ENCODE measurements at places on chromosomes 16 and 17.

DNA sequence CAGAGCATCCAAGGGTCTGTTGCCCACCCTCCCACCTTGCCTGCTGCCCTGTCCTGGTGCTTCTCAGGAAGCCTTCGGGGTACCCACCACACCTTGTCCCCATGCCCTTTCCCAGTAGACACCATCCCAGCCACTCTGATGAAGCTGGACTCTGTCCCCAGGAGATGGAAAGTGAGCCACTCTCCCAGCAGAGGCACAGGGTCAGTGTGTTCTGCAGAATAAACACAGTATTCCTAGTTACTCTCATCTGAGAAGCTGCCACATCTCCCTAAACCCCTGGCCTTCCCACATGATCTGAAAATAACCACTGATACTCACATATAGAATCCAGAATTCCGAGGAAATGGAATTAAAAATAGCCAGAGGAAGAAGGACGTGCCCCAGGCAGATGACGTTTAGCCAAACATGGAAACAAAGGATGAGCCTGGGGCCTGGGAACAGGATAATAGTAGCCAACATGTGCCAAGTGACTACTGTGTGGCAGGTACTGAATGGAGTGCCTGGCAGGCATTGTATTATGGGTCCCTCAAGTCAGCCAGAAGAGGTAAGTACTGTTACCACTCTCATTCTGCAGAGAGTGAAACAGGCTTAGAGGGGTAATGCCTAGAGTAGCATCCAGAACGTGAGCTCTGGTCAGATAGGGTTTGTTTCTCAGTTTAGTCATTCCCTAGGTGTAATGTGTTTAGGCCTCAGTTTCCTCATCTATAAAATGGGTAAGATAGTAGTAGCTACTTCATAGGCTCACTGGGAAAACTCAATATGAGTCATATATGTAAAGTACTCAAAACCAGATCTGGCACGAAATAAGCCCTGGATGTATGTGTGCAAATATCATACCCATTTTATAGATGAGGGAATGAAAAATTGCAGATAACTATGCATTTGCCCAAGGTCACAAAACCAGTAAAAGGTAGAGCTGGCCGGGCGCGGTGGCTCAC, 20.8 kb upstream of the PEMT start:
- peak overlapping the region; percentile 35 for H3K27ac ChIP-seq
- no peak overlapping the region for H3K4me3 ChIP-seq
- no peak for DNase-seq
- no peaks in the 10 kb centered on the region for H3K27me3 ChIP-seq

DNA sequence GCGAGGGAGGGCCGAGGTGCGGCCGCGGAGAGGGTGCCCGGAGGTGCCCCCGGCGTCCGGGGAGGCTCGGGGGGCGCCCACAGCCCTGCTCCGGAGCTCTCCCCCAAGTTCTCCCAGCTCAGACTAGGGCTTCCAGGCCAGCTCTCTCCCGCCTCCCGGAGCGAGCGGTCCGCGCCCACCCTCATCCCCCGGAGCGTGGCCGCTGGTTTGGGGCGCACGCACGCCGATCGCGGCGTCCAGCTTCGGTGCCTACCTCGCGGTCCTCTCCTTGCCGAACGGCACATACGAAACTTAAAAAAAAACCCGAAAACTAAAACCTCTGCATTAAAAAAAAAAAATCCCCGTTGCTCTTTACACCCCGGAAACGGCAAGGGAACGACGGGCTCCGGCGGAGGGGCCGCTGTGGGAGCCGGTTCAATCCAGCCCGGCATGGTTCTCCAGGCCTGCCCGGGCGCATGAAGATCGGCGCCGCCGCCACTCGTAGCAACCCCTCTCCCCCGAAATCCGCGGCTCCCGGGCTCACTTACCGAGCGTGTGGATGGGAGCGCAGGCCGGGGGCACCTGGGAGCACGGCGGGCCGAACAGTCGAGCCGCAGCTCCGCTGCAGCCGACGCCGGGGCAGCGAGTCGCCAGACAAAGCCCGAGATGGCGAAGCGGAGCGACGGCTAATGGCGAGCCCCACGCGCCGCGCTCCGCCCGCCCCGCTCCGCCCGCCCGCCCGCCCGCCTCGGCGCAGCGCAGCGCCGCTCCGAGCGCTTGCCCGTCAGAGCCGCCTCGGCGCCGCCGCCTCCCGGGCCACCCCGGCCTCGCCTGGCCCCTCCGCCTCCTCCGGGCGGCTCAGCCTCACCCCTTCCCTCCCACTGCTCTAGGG, 973 bp upstream of the UBTF start:
- peak overlapping the region; percentile 99 for H3K27ac ChIP-seq
- H3K4me3 ChIP-seq, result peak overlapping the region; percentile 75
- no peaks in the 10 kb centered on the region for H3K27me3 ChIP-seq
- peaks cover 37% of the 10 kb centered on the region for H3K4me1 ChIP-seq
- DNase-seq, result no peak

DNA sequence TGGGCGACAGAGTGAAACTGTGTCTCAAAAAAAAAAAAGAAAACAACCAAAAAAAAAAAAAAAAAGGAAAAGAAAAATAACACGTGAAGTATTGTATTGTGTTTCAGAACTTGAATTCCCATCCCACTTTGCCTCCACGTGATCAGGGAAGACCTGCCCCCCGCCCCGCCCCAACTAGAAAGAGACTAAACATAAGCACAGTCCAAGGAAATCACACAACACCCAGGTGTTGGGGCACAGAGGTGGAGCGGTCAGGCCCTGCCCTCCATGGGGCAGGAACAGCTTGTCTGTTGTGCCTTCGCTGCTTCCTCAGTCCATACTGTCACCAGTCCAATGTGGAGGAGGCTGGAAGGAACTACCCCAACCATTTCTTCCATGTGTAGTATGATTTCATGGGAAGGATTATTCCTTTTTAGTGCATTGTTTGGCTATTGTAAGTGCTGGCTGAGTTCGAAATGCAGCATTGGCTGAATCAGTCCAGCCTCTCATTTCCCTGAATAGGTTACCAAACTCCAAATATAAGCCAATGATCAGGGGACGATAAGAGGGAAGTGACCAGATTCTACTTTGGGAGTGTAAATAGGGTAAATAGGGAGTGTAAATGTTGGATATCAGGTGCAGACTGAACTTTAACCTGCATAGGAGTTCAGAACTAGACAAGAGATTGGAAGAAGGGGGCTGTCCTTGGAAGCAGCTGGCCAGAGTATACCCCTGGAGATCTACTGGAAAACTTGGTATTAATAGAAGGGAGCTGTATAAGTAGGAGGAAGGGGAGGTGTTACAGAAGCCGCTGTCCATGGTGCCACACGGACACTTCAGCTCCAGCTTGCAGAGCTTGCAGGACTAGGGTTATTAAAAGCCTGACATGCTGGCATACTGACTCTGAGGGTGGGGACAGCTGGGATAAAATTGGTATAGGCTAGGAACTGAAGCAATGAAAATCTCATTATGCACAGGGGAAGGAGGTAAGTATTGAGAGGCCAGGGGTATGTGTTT, 50.7 kb downstream of the TANGO6 start:
- peaks cover 10% of the 10 kb centered on the region for H3K4me1 ChIP-seq
- no peak overlapping the region for H3K27ac ChIP-seq
- H3K27me3 ChIP-seq, result no peaks in the 10 kb centered on the region
- DNase-seq, result no peak

DNA sequence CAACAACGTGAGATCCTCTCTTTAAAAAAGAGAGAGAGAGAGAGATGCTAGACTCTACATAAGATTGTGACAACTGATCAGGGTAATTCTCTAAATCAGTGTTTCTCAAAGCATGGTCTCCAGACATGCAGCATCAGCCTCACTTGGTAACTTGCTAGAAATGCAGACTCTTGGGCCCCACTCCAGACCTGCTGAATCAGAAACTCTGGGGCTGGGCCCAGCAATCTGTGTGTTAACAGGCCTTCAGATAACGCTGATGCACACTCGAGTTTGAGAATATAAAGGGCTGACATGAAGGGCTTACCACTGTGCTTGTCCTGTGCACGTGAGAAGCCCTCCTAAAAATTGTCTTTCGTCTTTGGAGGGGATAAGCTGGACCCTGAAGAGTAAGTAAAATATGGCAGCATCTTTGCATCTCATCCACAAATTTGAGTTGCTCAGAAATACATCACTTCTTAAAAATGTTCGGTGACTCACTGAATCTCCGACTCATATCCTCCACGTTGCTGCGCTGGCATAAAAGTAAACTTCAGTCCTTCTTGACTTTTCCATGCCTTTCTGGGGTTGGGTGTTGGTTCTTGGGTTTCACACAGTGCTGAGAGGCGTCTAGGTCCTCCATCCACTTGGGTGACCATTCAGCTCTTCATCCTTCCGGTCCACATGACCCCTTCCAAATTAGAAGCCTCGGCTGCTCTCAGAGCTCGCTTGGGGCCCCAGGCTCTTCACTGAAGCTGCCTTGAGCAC, 26.1 kb upstream of the KDM8 start:
- H3K4me1 ChIP-seq, result peaks cover 10% of the 10 kb centered on the region
- no peaks in the 10 kb centered on the region for H3K36me3 ChIP-seq
- H3K27ac ChIP-seq, result no peak overlapping the region
- H3K27me3 ChIP-seq, result no peaks in the 10 kb centered on the region
- H3K4me3 ChIP-seq, result no peak overlapping the region

DNA sequence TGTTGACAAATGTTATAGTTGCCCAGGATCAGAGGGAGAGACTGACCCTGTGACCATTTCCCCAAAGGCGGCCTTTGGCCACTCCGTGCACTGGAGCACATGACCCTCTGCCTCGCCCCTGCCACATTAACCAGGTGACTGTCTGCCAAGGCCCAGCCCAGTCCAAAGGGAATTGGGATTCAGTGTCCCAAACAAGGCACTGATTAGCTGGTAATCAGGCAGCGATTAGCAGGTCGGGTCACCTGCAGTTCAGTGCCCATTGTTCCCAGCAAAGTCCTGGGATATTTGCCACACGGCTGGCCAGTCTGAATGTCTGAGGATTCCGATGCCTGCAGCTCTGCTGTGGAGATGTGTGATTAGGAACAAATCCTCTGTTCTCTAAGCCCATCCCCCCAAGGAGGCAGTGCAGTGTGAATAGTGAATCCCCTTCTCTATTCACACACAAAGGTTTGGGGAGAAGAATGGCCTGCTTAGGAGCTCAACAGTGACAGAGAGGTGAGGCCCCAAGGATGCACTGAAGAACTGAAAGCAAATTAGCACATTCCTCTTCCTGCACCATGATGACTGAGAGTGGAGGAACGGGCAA, 123.1 kb upstream of the MAF start:
- H3K4me1 ChIP-seq, result no peaks in the 10 kb centered on the region
- no peak overlapping the region for H3K4me3 ChIP-seq
- H3K27ac ChIP-seq, result no peak overlapping the region
- no peaks in the 10 kb centered on the region for H3K27me3 ChIP-seq

- H3K27ac ChIP-seq, result peak overlapping the region; percentile 77
- peaks cover 2% of the 10 kb centered on the region for H3K36me3 ChIP-seq
- no peak for DNase-seq
- no peak overlapping the region for H3K4me3 ChIP-seq
- H3K4me1 ChIP-seq, result no peaks in the 10 kb centered on the region
Measured at GRCh38 chr17:58997756-58998553, 108.7 kb downstream of the TRIM37 start.

- H3K4me1 ChIP-seq, result no peaks in the 10 kb centered on the region
- no peaks in the 10 kb centered on the region for H3K36me3 ChIP-seq
- peak; percentile 91 for DNase-seq
- H3K27me3 ChIP-seq, result no peaks in the 10 kb centered on the region
- H3K4me3 ChIP-seq, result peak overlapping the region; percentile 76
- peak overlapping the region; percentile 97 for H3K27ac ChIP-seq
Measured at GRCh38 chr17:31095236-31096105, 694 bp downstream of the NF1 start.

DNA sequence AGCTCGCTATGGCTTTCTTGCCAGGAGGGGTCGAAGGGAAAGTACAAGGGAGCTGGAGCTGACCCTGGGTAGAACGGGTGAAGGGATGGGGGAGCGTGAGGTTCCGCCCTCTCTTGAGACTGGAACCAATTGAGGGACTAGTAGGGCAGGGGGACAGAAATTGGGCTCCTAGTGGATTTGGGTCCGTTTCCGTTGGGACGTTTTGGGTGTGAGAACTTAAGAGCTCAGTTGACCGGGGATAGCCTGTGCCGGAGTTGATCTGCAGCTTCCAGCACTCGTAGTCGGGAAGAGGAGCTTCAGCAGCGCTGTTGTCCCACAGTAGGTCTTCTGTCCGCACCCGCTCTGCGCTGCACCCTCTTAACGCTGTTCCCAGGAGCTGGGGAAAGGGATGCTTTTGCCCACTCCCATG, 481 bp downstream of the CNTROB start:
- peak overlapping the region; percentile 89 for H3K27ac ChIP-seq
- no peak for DNase-seq
- peaks cover 19% of the 10 kb centered on the region for H3K4me1 ChIP-seq
- H3K36me3 ChIP-seq, result peaks cover 20% of the 10 kb centered on the region
- peak overlapping the region; percentile 81 for H3K4me3 ChIP-seq

DNA sequence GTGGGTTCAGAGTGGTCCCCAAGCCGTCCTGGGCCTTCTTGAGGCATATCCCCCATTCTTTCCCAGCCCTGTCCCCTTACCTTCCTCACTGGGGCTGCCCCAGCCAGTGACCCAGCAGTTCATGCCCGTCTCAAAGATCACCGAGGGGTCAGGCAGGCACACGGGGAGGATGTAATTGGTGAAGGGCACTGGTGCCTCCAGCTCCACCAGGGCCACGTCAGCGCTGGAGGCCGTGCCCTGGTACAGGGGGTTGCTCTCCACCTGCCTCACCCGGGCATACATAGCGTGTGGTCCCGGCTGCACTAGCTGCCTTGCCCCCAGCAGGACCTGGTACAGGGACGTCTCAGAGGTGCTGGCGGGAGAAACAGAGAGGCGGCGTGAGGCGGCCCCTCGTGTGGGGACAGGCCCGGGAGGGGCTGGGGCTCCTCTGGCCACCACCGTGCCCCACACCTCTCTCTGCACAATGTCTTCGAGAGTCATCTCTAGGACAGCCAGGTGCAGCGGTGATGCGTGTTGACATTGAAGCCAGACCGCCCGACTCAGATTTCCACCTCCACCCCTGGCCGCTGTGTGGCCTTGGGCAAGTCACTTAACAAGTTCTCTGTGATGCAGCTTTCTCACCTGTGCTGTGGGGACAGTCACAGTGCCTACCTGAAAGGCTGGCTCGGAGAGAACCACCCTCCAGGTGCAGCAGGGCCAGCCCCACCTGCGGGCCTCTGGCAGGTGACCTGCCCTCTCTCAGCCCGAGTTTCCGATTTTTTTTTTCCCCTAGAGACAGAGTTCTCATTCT, 5.8 kb downstream of the PRSS27 start:
- no peak overlapping the region for H3K4me3 ChIP-seq
- DNase-seq, result peak; percentile 66
- no peak overlapping the region for H3K27ac ChIP-seq
- peaks cover 4% of the 10 kb centered on the region for H3K36me3 ChIP-seq
- peaks cover 8% of the 10 kb centered on the region for H3K4me1 ChIP-seq

GRCh38 chr17:80153004-80153403, 6.1 kb upstream of the EIF4A3 start:
- peaks cover 12% of the 10 kb centered on the region for H3K4me1 ChIP-seq
- H3K4me3 ChIP-seq, result no peak overlapping the region
- H3K27me3 ChIP-seq, result no peaks in the 10 kb centered on the region
- no peak overlapping the region for H3K27ac ChIP-seq
- no peaks in the 10 kb centered on the region for H3K36me3 ChIP-seq

All from upper lobe of left lung (tissue), 6 donors.